ENCODE measurements at places on chromosomes 6 and 20.

- H3K4me3 ChIP-seq, result no peak overlapping the region
- peaks cover 32% of the 10 kb centered on the region for H3K27me3 ChIP-seq
- no peak overlapping the region for H3K27ac ChIP-seq
- no peak for DNase-seq
These were observed 127.9 kb upstream of the TOP1 start for GRCh38 chr20:40900666-40901215.

DNA sequence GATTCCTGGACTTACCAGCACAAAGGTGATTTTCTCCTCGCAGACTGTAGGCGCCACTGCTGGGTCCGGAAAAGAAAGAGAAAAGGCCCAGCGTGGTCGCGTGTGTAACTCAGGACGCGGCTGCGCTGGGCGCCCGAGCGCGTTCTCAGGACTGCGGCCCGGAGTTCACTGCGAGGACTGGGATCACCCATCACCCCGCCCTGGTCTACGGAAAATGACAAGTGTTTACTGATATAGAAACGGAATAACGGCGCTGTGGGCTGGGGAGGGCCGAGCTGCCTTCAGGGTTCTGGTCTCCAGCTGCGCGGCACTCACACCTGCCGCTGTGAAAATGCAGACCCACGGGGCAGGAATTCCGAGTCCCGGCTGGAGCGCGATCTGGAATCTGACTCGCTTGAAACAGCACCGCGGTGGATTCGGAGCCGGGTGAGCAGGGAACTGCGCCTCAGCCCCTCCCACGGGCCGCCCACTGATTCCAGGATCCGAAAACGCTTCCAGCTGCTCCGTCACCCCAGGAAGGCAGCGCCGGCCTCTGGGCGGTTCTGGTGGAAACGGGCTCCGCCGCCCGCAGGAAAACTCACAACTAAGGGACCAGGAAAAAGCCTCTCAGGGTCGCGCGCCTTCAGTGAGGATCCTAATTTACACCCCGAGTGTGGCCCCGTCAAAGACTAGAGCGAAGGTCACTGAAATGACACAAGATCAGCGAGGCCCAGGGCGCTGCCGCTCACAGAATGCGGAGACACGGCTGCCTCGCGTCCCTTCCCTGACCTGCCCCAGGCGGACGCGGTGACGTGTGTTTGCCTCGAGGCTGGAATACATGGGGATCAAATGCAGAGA, 34.5 kb downstream of the HLA-A start:
- peaks cover 2% of the 10 kb centered on the region for H3K36me3 ChIP-seq
- no peak overlapping the region for H3K27ac ChIP-seq
- H3K27me3 ChIP-seq, result peaks cover 70% of the 10 kb centered on the region

DNA sequence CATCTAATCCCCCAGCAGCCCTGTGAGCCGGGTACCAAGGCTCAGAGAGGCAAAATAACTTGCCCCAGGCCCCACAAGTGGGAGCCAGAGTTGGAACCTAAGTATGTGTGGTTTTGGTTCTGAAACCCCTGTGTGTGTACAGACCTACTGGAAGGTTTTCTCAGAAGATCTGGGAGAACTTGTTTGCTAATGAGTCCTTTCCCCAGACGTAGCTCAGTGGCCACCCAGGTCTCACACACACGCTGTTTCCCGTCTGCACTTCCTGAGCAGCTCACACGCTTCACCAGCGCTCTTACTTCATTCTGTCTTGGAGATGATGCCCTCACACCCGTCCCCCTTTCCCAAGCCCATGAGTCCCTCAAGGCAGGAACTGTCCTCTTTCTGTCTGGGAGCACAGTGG, 8.2 kb downstream of the CCN5 start:
- no peak for DNase-seq
- no peaks in the 10 kb centered on the region for H3K4me1 ChIP-seq
- H3K27me3 ChIP-seq, result no peaks in the 10 kb centered on the region
- H3K36me3 ChIP-seq, result no peaks in the 10 kb centered on the region
- H3K27ac ChIP-seq, result no peak overlapping the region

- DNase-seq, result no peak
- no peaks in the 10 kb centered on the region for H3K36me3 ChIP-seq
- H3K27ac ChIP-seq, result no peak overlapping the region
These were observed 81.8 kb upstream of the SLC24A3 start for GRCh38 chr20:19130613-19130984.

DNA sequence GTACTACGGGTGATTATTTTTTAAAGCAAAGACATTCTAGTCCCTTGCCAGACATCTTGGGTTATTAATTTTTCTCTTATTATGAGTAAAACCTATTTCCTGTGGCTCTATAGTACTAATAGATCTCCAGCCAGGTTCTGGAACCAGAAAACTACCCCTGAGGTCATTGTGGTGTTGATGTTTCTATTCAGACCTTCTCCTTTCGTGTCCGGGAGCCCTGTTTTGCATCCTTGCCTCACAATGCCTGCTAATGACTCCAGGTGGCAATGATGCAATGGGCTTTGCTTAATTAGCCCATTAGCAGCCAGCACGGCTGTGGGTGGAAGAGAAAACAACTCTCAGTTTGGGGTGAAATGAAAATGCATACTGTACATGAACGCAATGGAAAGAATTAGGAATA, 62.9 kb upstream of the ARG1 start:
- no peak overlapping the region for H3K27ac ChIP-seq
- DNase-seq, result no peak
- no peaks in the 10 kb centered on the region for H3K27me3 ChIP-seq
- H3K4me1 ChIP-seq, result no peaks in the 10 kb centered on the region

GRCh38 chr20:62675877-62676260, 32.8 kb upstream of the NTSR1 start:
- H3K27me3 ChIP-seq, result peaks cover 2% of the 10 kb centered on the region
- no peak overlapping the region for H3K4me3 ChIP-seq
- no peak overlapping the region for H3K27ac ChIP-seq
- no peak for DNase-seq
- H3K4me1 ChIP-seq, result peaks cover 6% of the 10 kb centered on the region

DNA sequence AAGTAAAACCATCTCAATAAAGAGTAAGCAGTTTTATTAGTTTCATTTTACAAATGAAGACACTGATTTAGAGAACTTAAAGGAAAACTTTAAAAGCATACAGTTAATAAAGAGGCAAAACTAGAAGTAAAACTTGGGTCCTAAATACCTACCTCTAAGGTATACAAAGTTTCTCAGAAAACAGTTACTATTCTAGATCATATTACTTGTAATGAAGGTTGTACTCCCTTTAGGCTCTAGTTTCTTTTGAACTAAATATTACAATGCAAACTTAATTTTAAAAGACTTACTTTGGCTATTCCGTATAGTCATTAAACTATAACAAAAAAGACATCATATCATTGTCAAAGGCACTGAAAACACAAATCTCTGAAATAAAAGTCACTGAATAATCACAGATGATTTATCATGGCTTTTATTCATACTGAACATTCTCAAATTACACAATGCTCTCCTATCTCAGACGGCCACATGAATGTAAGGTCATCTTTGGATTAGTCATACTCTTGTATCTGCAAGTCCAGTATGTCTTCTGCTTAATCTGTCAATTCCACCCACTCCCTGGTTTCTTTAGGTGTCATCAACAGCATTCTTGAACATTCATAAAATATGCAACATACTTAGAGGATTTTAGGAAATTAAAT, 361.6 kb upstream of the RUNX2 start:
- DNase-seq, result no peak
- H3K4me1 ChIP-seq, result peaks cover 36% of the 10 kb centered on the region
- H3K4me3 ChIP-seq, result no peak overlapping the region
- no peaks in the 10 kb centered on the region for H3K27me3 ChIP-seq
- peak overlapping the region; percentile 2 for H3K27ac ChIP-seq
- peaks cover 6% of the 10 kb centered on the region for H3K36me3 ChIP-seq

GRCh38 chr20:2093883-2094282, 7.7 kb upstream of the STK35 start:
- H3K4me3 ChIP-seq, result no peak overlapping the region
- H3K4me1 ChIP-seq, result peaks cover 4% of the 10 kb centered on the region

GRCh38 chr6:37490536-37491170, 9.0 kb downstream of the CCDC167 start:
- peaks cover 32% of the 10 kb centered on the region for H3K36me3 ChIP-seq
- peak overlapping the region; percentile 63 for H3K27ac ChIP-seq
- no peaks in the 10 kb centered on the region for H3K27me3 ChIP-seq
- no peak overlapping the region for H3K4me3 ChIP-seq
- DNase-seq, result no peak

DNA sequence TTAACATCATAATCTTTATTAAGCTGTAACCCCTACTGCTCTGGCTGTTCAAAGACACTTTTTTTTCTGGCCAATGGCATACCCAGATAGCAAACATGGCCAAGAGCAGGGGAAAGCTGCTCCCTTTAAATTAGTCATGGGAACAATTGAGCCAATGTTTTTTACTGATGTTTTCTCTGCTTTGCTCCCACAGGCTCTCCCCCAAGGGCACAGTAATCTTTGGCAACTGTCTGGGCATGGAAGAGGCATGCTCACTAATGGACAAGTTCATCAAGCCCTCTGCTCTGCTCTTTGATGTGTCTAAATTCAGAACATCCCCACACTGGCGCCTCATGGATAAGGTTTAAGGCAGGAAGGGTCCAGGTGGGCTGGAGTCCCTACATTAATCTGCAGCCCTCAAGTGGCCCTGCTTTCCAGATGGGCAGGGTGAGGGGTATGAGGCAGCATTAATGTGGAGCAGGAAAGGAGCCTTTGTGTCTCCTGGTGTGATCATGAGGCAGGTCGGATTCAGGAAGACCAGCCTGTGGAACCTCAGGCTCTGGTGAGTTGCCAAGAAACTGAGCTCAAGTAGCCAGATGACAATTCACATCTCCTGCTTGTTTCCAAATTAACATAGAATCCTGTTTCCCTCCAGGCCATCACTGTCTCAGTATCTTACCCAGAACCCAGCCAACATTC, 227.0 kb upstream of the CST7 start:
- no peaks in the 10 kb centered on the region for H3K4me1 ChIP-seq
- no peak for DNase-seq
- H3K27ac ChIP-seq, result no peak overlapping the region
- H3K36me3 ChIP-seq, result no peaks in the 10 kb centered on the region
- peaks cover 16% of the 10 kb centered on the region for H3K27me3 ChIP-seq

GRCh38 chr20:54372313-54372712, 103.1 kb upstream of the DOK5 start:
- H3K4me3 ChIP-seq, result no peak overlapping the region
- no peak for DNase-seq
- no peaks in the 10 kb centered on the region for H3K36me3 ChIP-seq
- H3K27me3 ChIP-seq, result no peaks in the 10 kb centered on the region

GRCh38 chr20:419556-420165, 11.6 kb downstream of the RBCK1 start:
- no peaks in the 10 kb centered on the region for H3K27me3 ChIP-seq
- H3K27ac ChIP-seq, result no peak overlapping the region
- DNase-seq, result no peak
- peaks cover 76% of the 10 kb centered on the region for H3K36me3 ChIP-seq
- H3K4me1 ChIP-seq, result peaks cover 17% of the 10 kb centered on the region
- H3K4me3 ChIP-seq, result no peak overlapping the region

GRCh38 chr6:25401711-25402110, 122.5 kb downstream of the CARMIL1 start:
- H3K27me3 ChIP-seq, result no peaks in the 10 kb centered on the region
- no peak for DNase-seq
- no peak overlapping the region for H3K27ac ChIP-seq
- no peaks in the 10 kb centered on the region for H3K36me3 ChIP-seq
- H3K4me1 ChIP-seq, result peaks cover 4% of the 10 kb centered on the region

DNA sequence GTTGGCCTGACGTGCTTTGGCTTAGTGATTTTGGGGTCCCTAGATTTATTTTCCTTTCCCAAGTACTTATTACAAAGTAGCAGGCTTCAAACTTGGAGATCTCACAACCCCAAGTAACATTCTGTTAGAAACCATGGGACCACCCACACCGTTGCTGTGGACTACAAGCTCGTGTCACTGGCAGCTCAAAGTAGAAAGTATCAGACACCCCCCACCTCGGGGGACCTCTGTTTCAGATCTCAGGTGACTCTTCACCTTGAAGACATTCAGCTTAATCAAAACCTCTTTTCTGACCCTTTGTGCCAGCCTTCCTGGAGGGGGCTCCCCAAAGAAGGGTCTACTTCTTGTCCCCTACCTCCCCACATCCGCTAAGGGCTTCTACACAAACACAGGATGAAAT, 15.7 kb upstream of the MYT1 start:
- no peak overlapping the region for H3K27ac ChIP-seq
- H3K4me1 ChIP-seq, result no peaks in the 10 kb centered on the region
- H3K36me3 ChIP-seq, result no peaks in the 10 kb centered on the region
- no peak overlapping the region for H3K4me3 ChIP-seq
- H3K27me3 ChIP-seq, result no peaks in the 10 kb centered on the region
- DNase-seq, result no peak

DNA sequence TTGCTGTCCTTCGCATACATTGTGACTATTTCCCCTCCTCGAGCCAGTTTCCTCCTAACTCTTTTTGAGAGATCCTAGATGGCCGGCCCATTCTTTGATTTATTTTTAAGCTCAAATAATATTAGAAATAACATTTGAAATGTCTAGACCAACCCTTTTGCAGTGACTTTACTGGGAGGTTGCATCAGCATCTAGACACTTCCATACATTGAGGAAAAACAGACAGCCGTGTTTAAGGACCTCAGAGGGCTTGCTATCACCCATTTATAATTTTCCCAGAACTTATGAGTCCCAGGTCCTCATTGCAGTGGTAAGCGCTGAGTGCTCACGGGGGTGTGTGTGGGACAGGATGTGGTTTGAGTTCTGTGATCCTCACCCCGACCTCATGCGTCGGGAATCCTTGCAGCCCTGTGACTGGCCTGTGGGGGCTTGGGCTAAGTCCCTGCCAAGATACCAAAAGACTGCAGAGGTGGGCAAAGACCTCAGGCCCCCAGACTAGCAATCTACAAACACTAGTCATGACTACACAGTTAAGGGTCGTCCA, at the start of gene GPX5:
GPX5 (plus strand) TSS at position 386 of the 544 bp plus-strand sequence; CDS start at position 519, 133 bp downstream.
- H3K27me3 ChIP-seq, result peaks cover 50% of the 10 kb centered on the region
- no peaks in the 10 kb centered on the region for H3K36me3 ChIP-seq
- no peak for DNase-seq
- H3K4me1 ChIP-seq, result peaks cover 26% of the 10 kb centered on the region
- H3K27ac ChIP-seq, result no peak within 1 kb of the TSS
- H3K4me3 ChIP-seq, result no peak within 1 kb of the TSS

DNA sequence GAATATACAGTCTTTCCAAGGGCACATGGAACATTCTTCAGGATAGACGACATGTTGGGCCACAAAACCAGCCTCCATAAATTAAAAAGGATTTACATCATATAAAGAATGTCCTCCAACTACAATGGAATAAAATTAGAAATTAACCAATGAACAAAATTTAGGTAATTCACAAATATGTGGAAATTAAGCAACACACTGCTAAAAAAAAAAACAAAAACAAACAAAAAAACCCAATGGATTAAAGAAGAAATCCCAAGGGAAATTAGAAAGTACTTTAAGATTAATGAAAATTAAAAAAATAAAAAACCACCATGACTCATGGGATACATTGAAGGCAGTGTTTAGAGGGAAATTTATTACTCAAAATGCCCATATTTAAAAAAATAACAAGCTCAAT, 21.4 kb upstream of the NT5E start:
- no peak overlapping the region for H3K4me3 ChIP-seq
- DNase-seq, result no peak
- peaks cover 3% of the 10 kb centered on the region for H3K4me1 ChIP-seq
- no peaks in the 10 kb centered on the region for H3K36me3 ChIP-seq
- no peak overlapping the region for H3K27ac ChIP-seq

Data from activated T-helper 2 cell treated with anti-CD3 and anti-CD28 coated beads, Interferon-gamma antibody, Interleukin-2, Interleukin-4, amounts not matched to agents 10 μg/mL and 5 μg/mL and 100 μg/mL, durations not matched to agents 14 hours and 24 hours and 36 hours (primary cell).